ENCODE measurements at places on chromosomes 5 and 9. TPM values are rescaled to one million over a fixed set of nuclear protein-coding genes. Genes with fewer than 3 reads are reported as not detected.

TGFBI gene
- not detected for polyA plus RNA-seq

SPATA9 gene
- polyA plus RNA-seq, result 0.16 TPM

TXNDC8 gene
- not detected for polyA plus RNA-seq

CAMK4 gene
- not detected for polyA plus RNA-seq

TAF1L gene
- polyA plus RNA-seq, result 0.01 TPM

PLAC8L1 gene
- not detected for polyA plus RNA-seq

GFRA3 gene
- 0.05 TPM for polyA plus RNA-seq

DDX41 gene
- 236 TPM for polyA plus RNA-seq

NAIP gene
- 3.6 TPM for polyA plus RNA-seq

TNFSF8 gene
- not detected for polyA plus RNA-seq

All from K562 (cell line).